Stimulated activated CD8-positive, alpha-beta memory T cell treated with anti-CD3 and anti-CD28 coated beads, Interleukin-4, amount 100 ng/mL, for 4 hours (primary cell): ENCODE measurements at places on chromosomes 4 and X.

GRCh38 chr4:6494431-6495295 lies 22.2 kb upstream of the PPP2R2C start:
- DNase-seq = no peak

- DNase-seq = no peak
These were observed 57.0 kb downstream of the ZNF827 start for GRCh38 chr4:145881576-145881975.

- no peak for DNase-seq
These were observed 300.4 kb upstream of the RPS6KA3 start for GRCh38 chrX:20567108-20567507.

DNA sequence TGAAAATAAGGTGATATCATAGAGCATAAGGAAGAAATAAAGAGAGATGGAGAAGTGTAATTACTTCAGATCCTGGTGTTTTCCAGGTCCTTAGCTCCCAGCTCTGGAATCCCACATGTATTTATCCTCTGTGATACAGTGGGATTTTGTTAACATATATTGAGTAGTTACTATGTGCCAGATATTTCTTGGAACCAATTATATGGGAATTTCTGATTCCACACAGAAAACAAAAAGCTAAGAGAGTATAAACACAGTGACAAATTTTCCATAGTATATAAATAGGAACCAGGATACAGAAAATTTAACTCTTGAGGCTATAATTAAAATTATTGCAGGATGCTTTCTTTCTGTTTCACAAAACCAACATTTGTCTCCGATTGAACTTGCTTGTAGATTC lies 1067.5 kb downstream of the PCDH7 start:
- DNase-seq = no peak

DNA sequence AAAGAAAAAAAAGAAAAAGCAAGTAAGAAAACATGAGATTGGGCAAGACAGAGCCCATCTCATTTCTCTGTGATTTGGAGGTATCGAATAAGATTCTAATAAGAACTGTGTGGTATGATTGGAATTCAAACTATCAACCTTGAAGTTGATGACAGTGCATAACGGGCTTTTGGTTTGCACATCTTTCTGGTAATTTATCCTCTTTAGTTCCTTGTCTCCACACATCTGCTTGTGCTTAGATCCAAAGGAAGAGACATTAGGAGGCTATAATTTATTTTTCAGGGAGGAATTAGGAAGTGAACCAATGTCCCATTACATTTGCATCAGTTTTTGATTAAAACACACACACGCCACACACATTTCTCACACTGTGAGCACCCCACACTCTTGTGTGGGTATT lies 149.9 kb downstream of the ARSF start:
- DNase-seq = no peak

- no peak for DNase-seq
These were observed 264.8 kb upstream of the IGFBP7 start for GRCh38 chr4:57374866-57375595.

- no peak for DNase-seq
These were observed 12.9 kb downstream of the HHIP start for GRCh38 chr4:144658903-144659302.
